Stimulated activated CD4-positive, alpha-beta T cell treated with anti-CD3 and anti-CD28 coated beads, Interleukin-4, amount 100 ng/mL, for 1 hour (primary cell): ENCODE measurements at places on chromosomes 4 and X.
A peak's percentile ranks its signal among the peaks of the same experiment; 100 is the strongest.

DNA sequence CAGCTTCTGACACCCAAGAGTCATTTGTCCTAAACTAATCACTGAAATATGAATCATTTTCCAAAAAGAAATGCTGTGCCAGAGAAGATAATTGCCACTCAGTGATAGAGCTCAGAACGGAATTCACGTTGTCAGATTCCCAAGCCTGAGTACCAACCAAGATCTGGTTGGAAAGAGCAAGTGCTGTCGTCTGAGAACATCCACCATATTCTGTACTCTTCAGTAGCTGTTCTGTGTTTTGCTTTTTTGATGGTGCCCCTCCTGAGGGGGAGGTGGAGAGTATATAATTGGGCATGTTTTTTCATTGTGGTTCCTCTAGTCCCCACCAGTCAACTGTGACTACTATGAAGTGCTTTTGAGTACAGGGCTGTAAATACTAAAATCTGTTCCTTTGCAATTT is 13.2 kb downstream of the RUFY3 start:
- DNase-seq: no peak

GRCh38 chr4:36568575-36568974 is 287.2 kb downstream of the DTHD1 start:
- DNase-seq: no peak

GRCh38 chrX:97740886-97741285 is 857.2 kb downstream of the RPA4 start:
- DNase-seq: no peak

GRCh38 chr4:47221721-47222120 is 190.4 kb downstream of the GABRB1 start:
- no peak for DNase-seq

- no peak for DNase-seq
Observed at GRCh38 chr4:138248058-138248457, 5.9 kb upstream of the SLC7A11 start.

GRCh38 chr4:112379306-112379705 is 82.1 kb downstream of the ALPK1 start:
- no peak for DNase-seq

DNA sequence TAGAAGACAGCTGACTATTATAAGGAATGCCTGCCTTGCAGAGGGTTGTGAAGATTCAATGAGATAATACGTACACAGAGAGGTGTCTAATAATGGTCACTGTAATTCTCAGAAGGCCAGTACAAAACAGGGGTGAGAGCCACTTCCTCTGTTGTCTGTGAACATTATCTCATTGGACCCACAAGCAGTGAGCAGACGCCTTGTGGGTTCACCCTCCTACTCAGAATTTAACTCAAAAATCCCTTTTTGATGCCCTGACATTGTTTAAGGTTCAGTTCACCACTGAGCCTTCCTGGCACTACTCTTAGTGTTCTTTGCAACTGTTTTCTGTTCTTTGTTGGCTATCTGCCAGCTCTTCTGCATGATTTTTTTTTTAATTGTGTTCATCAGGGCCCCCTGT is 467.4 kb downstream of the BCOR start:
- DNase-seq: no peak

DNA sequence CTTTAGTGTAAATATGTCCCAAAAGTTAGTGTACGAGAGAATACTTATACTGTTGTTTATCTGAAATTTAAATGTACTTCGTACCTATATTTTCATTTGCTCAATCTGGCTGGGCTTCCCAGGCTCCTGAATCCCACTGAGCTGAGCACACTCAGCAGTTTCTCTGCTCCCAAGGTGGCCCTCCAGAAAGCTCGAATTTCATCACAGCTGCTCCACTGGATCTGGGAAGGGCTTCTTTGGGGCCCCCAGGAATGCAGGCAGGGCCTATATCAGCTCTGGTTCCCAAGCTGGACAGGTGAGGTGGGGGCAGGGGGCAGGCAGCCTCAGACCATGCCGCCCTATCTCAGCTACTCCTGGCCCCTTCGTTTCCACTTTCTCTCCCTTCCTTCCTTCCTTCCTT is 1.5 kb upstream of the FATE1 start:
- no peak for DNase-seq

GRCh38 chrX:86148594-86148993 is 343 bp downstream of the DACH2 start:
- DNase-seq: no peak

GRCh38 chrX:11765449-11765848 is 7.4 kb downstream of the MSL3 start:
- DNase-seq: no peak

- DNase-seq: no peak
Observed at GRCh38 chr4:185711726-185712125, 100.3 kb downstream of the SORBS2 start.

- DNase-seq: no peak
Observed at GRCh38 chr4:70303090-70303489, 31.7 kb upstream of the CABS1 start.

DNA sequence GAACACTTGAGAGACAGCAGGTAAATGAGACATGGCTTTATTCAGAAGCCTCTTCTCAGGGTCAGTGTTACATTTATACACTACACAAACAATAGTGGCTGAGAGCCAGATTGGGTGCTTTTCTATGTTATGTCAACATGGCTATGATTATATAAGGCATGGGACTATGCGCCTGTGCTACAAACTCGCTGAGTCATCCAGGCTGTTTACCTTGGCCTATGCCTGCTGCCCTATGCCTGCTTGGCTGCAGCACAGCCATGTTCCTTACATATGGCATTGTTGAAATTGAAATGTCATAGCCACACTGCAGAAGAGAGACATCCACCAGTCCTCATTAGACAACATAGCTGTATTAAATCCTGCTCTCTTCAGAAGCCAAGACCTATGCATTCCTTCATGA is 236.3 kb upstream of the NWD2 start:
- no peak for DNase-seq

DNA sequence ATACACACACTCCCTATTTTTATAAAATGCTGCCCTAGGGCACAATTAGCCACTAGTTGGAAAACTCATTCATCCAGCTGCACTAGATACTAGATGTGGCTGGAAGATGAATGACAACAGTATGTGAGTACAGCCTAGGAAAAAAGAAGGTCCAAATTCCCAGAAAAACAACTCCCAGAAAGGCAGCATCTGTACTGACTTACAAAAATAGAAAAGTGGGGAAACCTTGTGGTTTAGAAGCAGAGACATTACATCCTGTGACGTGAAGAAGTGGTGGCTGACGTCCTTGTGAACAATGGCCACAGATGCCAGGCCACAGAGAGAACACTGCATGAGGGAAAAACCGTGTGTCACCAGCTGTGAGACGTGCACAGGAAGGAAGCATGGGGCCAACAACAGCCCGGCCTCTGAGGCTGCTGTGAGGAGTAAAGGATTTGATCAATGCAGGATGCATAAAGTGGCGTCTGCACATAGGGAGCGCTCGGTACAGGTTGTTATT is 81.2 kb downstream of the SPRY1 start:
- DNase-seq: no peak

DNA sequence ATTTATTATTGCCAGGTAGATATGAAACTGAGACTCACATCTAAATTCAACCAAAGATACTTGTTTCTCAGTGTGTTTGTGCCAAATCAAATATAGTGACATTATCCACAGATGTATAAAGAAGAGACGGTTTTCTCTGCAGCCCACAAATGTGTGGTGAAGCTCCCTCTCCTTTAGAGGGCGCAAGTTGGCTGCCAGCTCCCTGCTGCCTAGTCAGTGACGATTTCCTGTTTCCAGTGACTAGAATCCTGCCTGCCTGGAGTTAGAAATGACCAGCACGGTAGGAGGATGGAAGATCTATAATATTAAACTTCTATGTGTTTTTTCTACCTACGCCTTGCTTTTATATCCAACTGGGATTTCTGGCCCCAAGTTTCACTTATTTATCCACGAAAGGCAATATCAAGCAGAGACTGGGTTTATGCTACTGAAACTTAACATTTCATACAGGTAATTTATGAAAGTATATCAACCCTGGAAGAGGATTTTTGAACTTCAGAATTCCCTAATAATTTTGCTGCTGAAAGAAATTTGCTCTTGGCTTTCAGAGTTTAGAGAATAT is 1793.7 kb upstream of the TENM3 start:
- no peak for DNase-seq

GRCh38 chr4:153486281-153487151 is 20.4 kb downstream of the TMEM131L start:
- DNase-seq: peak; percentile 24

DNA sequence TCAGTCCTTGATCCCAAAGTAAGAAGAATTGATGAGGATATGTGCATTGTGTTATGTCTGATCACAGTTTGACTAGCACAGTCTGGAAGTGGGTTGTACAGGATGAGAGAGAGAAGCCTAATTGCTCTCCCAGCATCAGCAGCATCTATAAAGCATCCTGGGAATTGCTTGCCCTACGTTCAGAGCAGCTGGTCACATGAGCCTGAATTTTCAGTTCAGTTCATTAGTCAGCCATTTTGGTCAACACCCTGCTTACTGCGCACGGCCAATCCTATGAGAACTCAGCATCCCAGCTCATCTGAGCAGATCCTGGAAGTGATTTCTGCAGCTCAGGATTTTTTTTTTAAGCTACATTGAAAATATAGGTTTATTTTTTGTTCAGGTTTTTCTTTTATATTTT is at the start of gene RUFY3:
Gene RUFY3, plus strand, starts transcription at position 218 of the 400 bp plus-strand sequence. CDS start 610 bp downstream, outside the sequence.
- DNase-seq: no peak

DNA sequence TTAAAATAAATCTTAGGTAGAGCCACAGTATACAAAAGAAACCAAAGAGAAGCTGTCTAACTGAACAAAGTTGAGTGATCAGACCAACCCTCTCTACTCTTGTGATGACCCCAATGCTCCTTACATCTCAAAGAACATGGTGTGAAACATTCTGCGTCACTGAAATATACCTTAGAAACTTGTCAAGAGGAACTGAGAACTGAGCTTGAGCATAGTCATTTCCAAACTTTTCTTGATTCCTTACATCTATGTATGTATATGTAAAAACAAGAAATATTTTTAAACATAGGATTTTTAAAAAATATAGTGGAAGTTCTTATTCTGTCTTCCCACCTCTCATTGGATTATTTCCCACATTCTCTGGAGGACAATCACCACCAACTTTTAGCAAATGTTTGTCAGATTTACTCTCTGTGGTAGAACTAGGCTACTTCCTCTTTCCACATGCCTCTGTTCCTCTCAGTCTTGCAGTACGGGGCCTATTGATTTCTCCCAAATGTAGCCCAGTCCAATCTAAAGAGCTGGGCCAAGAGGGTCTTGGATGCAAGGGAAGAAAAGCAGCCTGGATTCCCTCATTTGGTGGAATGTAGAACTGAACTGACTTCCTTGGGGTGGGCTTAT is 98.2 kb upstream of the HHIP start:
- no peak for DNase-seq

DNA sequence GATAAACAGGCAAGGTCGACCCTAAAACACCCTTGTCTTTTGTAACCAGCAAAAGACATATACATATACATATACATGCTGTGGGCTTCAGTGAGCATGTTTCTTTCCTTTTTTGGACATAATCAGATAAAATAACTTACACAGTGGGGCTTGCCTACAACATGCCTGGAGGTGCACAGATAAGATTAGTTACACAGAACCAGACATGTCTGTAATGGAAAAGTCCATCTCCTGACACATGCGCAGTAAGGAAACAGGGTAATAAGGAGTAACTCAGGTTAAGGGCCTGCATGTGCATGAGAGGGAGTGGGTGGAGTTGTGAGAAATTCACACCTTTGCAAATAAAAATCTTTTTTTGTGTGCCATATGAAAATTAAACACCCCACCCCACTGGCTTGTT is 3.4 kb downstream of the UGT2A1 start:
- no peak for DNase-seq

DNA sequence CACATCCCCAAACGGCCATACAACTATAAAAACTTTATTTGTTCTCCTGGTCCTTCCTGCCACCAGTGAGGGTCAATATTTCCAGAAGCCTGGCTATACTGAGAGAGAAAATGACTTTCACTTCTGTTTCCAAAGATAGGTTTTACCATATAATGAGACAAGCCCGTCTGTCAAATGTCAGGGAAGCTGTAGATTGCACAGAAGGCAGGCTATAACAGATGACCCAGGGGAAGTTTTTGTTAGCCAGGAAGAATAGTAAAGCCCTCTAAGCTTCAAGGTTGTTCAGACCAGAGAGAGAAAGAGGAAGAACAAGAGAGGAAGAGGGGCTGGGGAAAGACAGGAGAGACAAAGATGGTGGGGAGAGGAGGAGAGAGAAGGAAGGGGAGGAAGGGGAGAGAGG is 217.5 kb downstream of the GBA3 start:
- DNase-seq: no peak

- DNase-seq: peak; percentile 16
Observed at GRCh38 chrX:53321230-53321942, 40.0 kb upstream of the IQSEC2 start.

- no peak for DNase-seq
Observed at GRCh38 chr4:124065936-124066335, 646.6 kb downstream of the ANKRD50 start.
